Fibroblast of the aortic adventitia (primary cell): ENCODE measurements at places on chromosomes 5 and 9. TPM values are rescaled to one million over a fixed set of nuclear protein-coding genes. Genes with fewer than 3 reads are reported as not detected.

Gene EPB41L4B
- 0.08 and 1.8 TPM in 2 replicates for total RNA-seq

Gene OR1J2
- 1.6 TPM in 1 of 2 replicates, not detected in the other for total RNA-seq

Gene FNIP1
- total RNA-seq, result 99.9 and 125 TPM in 2 replicates

Gene GDA
- total RNA-seq, result 0.90 TPM in 1 of 2 replicates, not detected in the other

Gene FBXO4
- total RNA-seq, result 10.5 and 25.0 TPM in 2 replicates

Gene IL33
- total RNA-seq, result 73.9 and 215 TPM in 2 replicates

Gene HTR4
- total RNA-seq, result 0.18 TPM in 1 of 2 replicates, not detected in the other

Gene SGCD
- 7.9 and 11.7 TPM in 2 replicates for total RNA-seq

Gene PCDHGA7
- total RNA-seq, result 2.9 and 8.4 TPM in 2 replicates

Gene SLC25A2
- total RNA-seq, result 0.72 TPM in 1 of 2 replicates, not detected in the other

Gene CXCL14
- total RNA-seq, result 0.18 and 0.33 TPM in 2 replicates

Gene ADAMTS2
- 25.8 and 66.6 TPM in 2 replicates for total RNA-seq

Gene SLC6A19
- not detected in 2 replicates for total RNA-seq

Gene PAEP
- not detected in 2 replicates for total RNA-seq

Gene IL7R
- total RNA-seq, result 0.90 TPM in 1 of 2 replicates, not detected in the other

Gene UBE2QL1
- total RNA-seq, result under 0.01 and 0.25 TPM in 2 replicates

Gene IL12B
- total RNA-seq, result 0.09 TPM in 1 of 2 replicates, not detected in the other

Gene KLF9
- 30.4 and 30.8 TPM in 2 replicates for total RNA-seq

Gene PLCXD3
- total RNA-seq, result 13.0 and 17.7 TPM in 2 replicates

Gene SLCO6A1
- not detected in 2 replicates for total RNA-seq

Gene LECT2
- total RNA-seq, result not detected in 2 replicates

Gene PFDN1
- total RNA-seq, result 31.2 and 60.2 TPM in 2 replicates

Gene GZMA
- not detected in 2 replicates for total RNA-seq

Gene CTXN3
- not detected in 2 replicates for total RNA-seq

Gene HAPLN1
- total RNA-seq, result 1.3 TPM in 1 of 2 replicates, not detected in the other

Gene SHC3
- total RNA-seq, result 26.5 and 28.0 TPM in 2 replicates

Gene ORM1
- total RNA-seq, result not detected in 2 replicates

Gene ISL1
- 0.18 and 2.6 TPM in 2 replicates for total RNA-seq
